Amygdala (tissue), 56 donors: ENCODE measurements at places on chromosomes 3 and 15.

DNA sequence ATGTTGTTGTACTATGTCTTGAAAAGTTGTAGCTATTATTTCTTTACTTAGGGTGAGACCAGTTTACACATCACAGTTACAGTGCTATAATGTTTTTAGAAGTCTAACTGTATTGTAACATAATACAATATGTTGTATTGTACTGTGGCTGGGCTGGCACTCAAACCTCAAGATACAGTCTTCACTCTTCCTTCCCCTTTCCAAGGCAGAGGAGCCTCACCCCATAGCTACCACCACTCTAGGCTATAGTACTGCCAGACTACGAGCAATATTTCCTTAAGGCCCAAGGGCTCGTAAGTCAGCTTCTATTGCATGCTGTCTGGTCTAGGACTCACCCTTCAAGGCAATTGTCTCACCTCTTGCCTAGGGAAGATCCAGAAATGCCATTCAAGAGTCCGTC, 597.7 kb downstream of the OTOL1 start:
- no peak for DNase-seq

DNA sequence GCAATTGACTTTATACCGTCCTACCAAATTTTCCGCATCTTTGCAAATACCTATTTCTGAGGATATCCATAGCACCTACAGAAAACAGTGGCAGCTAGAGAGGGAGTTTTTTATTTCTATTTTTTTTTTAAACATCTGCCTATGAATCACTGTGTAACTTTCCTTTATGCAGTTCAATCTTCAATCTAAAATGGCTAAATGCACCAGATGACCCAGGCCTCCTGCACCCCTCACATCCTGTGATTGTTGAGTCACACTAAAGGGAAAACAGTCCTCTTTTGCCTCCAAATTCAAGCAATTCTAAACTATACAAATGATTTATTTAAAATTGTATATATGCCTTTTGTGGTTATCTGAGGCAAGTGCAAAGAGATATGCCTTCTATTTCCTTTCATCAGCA, 20.1 kb upstream of the BCL6 start:
- DNase-seq = no peak

- DNase-seq = no peak
Observed at GRCh38 chr3:151792411-151792810, 21.5 kb upstream of the AADAC start.

DNA sequence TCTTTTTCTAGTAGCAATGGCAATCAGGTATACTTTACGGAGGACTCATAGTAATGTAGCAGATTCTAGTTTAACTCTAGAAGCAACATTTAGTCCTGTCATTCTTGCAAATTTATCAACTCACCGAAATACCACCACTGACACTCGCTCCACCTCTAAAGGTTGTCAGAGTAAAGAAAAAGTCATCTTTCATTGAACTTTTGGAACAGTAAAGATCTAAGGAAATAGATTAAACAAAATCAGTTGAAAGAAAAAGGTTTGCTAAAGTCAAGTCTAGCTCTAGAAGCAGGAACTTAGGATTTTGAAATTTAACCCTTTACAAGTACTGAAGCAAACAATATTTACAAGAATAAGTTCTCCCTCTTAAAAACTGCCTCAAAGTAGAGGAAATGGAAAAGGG, 8.7 kb downstream of the ATP8B4 start:
- no peak for DNase-seq

DNA sequence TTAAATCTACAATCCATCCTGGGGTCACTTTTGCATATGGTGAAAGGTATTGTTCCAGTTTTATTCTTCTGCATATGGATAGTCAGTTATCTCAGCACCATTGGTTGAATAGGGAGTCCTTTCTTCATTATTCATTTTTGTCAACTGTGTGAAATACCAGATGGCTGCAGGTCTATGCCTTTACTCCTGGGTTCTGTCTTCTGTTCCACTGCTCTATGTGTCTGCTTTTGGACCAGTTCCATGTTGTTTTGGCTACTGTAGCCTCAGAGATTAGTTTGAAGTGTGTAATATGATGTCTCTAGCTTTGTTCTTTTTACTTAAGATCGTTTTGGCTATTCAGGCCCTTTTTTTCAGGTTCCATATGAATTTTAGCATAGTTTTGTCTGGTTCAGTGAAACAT, 795.8 kb downstream of the OTOL1 start:
- no peak for DNase-seq

- DNase-seq = no peak
Observed at GRCh38 chr3:167839460-167840134, 104.1 kb downstream of the SERPINI1 start.

DNA sequence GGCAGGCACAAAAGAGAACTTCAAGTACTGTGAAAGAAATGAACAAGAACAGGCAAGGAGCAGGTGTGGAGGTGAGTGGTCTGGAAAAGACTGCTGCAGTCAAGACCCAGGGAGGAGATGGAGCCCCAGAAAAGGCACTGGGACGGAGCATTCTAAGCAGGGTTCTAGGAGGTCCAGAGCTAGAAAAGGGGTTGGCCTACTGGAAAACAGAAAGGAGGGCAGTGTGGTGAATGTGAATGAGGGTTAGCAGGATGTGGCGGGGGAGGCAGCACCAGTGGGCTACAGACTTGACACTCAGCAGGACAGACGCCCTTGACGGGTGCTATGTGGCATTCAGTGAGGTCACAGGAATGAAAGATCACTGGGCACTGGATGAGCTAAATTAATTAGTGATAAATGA, 75.7 kb downstream of the SENP2 start:
- DNase-seq = no peak

GRCh38 chr3:96072226-96072625, 742.2 kb upstream of the EPHA6 start:
- no peak for DNase-seq

DNA sequence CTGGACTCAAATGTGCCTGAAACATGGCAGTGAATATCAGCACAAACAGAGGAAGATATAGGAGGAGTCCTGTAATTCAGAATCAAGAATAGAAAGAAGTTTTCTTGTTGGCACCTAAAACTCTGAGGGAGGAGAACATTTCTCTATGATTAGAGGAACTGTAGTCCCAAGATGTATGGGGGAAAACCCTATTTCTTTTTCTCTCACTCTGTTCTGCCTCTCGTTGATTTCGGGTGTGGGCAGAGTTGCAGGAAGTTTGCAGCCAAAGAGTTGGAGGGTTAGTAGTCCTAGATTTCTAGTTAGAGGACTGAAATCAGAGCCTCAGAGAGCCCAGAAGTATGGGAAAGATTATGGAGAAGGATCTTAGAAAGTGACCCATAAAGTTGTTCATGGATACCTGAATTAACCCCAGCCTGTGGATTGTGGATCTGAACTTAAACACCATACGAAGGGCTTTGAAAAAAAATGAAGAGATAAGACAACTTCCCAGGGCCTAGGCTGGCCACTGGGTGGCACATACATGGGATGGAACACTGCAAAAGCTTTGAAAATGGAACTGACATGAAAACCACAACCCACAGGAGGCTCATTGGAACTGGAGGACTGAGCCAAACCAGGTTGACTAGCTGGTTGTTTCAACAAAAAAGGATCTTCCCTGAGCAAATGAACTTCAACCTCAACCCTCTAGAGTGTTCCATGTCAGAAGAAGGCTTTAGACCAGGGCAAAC, 34.6 kb downstream of the FMN1 start:
- no peak for DNase-seq

DNA sequence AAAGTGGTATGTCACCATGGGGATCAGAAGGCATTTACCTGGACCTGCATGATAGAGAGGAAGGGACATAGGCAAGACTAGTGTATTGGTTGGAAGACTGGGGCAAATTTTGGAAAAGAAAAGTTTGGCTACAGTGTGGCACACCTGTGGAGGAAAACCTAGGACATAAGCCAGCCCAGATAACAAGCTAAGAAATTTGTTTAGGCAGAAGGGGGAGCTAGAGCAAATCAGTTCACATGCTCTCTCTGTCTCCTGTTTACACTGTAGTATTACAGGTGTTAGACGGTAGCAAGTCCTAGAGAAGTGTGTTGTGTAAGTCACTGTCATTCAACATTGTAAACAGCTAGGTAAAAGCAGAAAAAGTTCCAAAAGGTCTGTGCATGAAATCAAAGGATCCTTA, 11.9 kb upstream of the ALDH1A2 start:
- no peak for DNase-seq

DNA sequence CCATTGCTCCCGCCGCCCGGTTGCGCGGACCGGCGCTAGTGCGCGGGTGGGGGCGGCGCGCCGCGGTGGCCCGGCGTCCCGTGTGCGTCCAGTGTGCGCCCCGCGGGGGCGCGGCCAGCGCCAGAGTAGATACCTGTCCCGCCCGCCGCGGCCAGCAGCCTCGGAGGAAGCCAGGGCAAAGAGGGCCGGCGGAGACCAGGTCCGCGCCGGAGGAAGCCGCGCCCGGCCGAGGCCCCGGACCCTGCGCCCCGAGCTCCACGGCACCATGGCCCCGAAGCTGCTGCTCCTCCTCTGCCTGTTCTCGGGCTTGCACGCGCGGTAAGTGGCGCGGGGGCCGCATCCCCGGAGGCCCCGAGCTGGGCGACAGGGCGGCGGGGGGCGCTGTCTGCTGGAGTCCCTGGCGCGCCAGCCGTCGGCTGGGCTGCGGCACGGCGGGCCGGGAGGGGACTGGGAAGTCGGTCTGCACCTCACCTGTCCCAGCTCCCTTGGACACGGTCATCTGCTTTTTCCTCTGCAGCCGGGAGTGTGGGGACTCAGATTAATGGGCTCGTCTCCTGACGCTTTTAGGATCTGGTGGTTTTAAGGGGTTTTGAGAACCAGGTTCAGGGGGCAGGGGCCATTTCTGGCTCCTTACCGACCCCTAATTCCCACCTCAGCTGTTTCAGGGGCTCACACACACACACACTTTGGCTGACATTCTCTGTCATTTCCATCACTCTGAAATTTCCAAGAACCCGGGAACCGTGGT, 464 bp downstream of the GABRG3 start:
- DNase-seq = no peak

DNA sequence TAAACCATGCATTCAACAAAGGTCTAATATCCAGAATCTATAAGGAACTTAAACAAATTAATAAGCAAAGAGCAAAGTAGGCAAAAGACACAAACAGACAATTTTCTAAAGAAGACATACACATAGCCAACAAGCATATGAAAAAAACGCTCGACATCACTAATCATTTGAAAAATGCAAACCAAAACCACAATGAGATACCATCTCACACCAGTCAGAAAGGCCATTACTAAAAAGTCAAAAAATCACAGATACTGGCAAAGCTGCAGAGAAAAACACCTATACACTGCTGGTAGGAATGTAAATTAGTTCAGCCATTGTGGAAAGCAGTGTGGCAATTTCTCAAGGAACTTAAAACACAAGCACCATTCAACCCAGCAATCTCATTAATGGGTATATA, 53.8 kb downstream of the FSIP1 start:
- DNase-seq = no peak
